CD4-positive, alpha-beta T cell treated with Interleukin-15 for 1 hour (primary cell): ENCODE measurements at places on chromosomes 1 and 21.

GRCh38 chr1:42620307-42620706 is 37.9 kb upstream of the PPIH start:
- no peak for DNase-seq

DNA sequence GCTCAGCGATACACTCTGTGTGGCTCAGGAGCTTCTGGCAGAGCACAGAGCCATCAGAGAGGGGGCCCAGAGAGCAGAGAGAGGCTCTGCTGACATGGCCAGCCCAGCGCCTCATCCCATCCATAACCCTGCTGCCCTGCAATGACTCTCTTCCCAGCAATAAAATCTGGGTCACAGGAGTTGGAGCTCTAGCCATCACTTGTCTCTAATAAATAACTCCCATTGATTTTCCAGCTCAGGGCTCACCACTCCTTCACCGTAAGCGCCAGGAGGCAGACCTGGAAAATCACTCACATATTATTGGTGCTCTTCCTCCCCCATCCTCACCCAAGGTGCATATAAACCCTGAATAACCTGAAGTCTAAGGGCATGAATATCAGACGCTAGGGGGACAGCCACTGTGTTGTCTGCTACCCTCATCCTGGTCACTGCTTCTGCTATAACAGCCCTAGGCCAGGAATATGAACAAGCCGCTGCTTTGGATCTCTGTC is at the start of gene APCS:
Gene APCS (plus strand): TSS at position 366 of the 491 bp plus-strand sequence. CDS start 96 bp downstream, at position 462.
- no peak for DNase-seq

- no peak for DNase-seq
Measured at GRCh38 chr1:67355745-67356424, 48.2 kb downstream of the IL12RB2 start.

GRCh38 chr21:38250991-38251418 is 5.8 kb upstream of the KCNJ15 start:
- no peak for DNase-seq

DNA sequence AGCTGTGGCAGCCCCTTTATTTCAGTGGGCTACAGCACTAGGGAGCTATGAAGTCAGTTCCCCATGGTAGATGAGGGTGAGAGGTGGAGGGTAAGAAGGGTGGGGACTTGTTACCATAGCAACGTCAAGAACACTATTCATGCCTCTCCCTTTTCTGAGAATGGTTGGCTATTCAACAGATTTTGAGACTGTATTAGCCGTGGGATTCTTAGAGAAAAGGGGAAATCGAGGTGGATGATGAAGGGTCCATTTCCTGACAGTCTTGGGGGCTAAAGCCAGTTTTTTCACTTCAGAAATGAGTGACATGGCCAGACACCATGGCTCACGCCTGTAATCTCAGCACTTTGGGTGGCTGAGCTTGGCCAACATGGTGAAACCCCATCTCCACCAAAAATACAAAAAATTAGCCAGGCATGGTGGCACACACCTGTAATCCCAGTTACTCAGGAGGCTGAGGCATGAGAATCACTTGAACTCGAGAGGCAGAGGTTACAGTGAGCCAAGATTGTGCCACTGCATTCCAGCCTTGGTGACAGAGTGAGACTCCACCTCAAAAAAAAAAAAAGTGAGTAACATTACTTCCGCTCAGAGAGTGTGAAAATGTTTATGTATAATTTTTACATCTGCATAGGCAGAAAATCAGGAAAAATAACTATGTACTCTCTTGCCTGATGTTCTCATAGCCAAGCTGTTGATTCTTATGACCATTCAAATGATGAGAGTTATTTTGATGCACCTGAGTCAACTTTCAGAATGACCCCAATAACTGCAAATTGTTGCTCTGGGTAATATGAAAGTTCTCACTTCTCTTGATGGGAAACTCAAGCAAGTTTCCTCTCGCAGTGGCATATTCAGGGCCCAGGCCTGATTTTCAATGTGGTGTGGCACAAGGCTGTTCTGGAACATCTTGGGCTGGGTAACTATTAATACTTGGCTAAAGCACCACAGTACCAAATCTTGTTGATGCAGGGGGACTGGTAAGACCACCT is 23.2 kb upstream of the RGSL1 start:
- DNase-seq = no peak

- DNase-seq = no peak
Measured at GRCh38 chr1:71232166-71232763, 151.4 kb upstream of the ZRANB2 start.

DNA sequence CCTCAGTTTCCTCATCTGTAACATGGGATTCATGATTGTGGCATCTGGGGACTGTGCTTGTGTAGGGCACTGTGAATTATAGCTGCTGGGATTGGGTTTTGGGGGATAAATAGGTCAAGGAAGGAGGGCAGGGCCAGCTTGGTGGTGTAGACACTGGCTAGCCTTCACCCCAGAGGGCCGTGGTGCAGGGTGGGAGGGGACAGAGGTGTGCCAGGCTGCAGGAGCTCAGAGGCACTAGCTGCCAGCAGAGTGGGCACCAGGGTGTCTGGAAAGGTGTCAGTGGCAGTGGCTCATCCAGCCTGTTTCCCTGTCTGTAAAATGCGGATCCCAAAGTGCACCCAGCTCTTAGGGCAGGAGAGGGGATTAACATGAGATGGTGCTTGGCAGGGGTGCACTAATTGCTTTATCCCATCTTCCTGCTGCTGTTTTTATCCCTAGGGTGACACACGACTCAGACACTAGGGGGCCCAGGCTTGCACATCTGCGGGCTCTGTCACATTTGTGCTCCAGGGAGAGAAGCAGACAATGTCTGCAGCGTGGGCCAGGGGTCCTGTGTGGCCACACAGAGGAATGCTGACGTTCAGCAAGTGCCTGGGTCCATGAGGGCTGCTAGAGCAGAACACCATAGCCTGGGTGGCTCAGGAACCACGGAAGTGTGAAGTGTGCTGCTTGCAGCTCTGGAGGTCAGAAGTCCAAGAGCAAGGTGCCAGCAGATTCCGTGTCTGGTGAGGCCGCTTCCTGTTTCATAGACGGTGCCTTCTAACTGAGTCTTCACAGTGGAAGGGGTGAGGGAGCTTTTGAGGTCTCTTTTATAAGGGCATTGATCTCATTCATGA is 19.3 kb downstream of the OBSCN start:
- DNase-seq = no peak

GRCh38 chr1:180175291-180175690 is 20.6 kb downstream of the QSOX1 start:
- no peak for DNase-seq

DNA sequence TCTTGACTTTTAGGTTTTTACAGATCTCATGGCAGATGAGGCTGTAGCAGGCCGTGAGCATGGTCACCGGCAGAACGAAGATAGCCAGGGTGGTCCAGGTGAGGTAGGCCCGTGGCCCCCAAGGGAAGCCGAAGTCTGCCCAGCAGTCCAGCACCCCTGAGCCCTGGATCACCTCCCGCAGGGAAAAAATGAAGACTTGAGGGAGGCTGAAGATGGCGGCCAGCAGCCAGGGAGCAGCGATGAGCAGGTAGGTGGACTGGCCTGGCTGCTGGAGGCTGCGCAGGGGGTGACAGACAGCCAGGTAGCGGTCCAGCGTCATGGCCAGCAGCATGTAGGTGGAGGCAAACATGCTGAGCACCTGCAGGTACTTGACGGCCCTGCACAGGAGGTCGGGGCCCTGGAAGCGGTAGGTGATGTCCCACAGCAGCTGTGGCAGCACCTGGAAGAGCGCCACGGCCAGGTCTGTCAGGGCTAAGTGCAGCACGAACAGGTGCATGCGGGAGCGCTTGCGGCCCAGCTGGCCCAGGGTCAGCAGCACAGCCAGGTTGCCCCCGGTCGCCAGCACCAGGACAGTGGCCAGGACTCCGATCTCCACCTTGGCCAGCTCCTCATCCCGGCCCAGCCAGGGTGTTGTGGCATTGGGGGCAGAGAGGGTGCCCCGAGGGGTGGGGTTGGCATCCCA is 856 bp downstream of the AVPR1B start:
- no peak for DNase-seq

GRCh38 chr21:42414928-42415769 is 11.4 kb downstream of the UBASH3A start:
- peak; percentile 90 for DNase-seq
